Activated CD4-positive, CD25-positive, alpha-beta regulatory T cell treated with anti-CD3 and anti-CD28 coated beads, Interleukin-2, amount 50 U/mL, for 72 hours (primary cell): ENCODE measurements at places on chromosomes 7 and 10.

DNA sequence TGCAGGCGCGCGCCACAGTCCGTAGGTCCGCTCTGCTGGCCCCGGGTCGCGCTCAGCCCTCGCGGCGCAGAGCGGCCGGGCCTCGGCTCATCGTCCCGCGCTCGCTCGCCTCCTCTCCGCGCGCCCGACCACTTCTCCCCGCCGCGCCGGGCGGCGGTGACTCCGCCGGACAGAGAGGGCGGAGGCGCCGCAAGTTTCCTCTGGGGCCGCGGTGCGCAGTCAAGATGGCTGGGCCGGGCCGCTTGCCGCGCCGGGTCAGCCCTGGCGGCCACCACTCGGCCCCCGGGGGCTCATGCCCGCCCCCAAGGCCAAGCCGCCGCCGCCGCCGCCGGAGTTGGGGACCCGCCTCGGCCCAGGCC, 441 bp downstream of the FZD8 start:
- DNase-seq = no peak

GRCh38 chr10:129497013-129497412, 30.0 kb downstream of the MGMT start:
- no peak for DNase-seq

GRCh38 chr10:6171881-6172695, 30.6 kb upstream of the PFKFB3 start:
- no peak for DNase-seq

DNA sequence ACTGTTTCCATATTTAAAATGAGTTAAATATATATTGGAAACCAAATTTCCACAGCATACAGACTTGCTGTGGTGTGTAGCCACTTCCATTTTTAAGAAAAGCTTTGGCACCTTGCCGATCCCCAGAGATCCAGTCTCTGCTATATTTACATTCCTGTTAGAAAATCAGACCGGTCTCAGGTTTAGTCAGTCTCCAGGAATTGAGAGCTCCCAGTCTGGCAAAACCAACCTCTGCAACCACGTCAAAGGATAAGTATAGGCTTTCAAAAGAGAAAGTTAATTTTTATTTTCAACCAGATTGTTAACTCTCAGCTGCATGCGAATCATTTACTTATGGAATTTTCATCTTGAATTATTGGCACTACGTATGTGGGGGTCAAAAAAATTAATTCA, 28.2 kb downstream of the PUS7 start:
- no peak for DNase-seq

DNA sequence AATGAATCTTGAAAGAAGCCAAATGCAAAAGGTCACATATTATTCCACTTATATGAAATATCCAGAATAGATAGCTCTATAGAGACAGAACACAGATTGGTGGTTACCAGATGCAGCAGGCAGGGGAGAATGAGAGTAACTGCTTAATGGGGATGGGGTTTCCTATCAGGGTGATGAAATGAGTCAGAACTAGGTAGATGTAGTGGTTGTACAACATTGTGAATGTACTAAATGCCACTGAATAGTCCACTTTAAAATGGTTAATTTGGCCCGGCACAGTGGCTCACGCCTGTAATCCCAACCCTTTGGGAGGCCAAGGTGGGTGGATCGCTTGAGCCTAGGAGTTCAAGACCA, 9.4 kb upstream of the SLC25A28 start:
- no peak for DNase-seq

DNA sequence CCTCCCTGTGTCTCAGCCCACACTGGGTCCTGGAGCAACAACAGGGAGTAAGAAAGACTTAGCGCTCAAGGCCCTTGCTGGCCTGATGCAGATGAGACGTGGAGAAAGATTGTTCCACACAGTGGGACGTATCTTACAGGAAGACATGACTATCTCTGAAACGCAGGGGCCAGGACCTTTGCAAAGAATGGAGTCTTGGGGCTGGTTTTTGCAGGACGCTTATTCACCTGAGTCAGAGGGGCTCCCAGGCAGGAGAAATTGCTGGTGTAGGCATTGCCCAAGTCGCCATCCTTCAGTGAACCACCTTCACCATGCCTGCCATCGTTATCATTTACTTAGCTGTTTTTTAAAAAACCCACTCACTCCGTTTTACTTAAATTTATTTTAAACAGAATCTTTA, 11.8 kb upstream of the GDF10 start:
- no peak for DNase-seq

DNA sequence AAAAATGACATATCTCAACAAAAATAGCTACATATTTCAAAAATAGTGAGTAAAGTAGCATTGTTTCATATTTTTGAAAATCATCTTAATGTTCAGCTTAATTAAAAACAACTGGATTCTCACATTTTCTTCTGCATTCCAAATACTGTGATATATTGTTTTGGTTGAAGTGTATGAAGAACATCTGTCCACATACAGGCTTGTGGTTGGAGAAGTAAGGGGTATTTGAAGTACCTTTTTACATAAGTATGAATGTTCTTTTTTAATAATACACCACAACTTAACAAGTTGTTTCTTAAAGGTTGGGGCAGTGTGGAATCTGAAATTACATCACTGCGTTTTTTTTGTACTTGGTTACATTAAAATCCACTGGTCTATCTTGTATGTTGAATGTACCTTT, 442.5 kb downstream of the KIF20B start:
- no peak for DNase-seq

DNA sequence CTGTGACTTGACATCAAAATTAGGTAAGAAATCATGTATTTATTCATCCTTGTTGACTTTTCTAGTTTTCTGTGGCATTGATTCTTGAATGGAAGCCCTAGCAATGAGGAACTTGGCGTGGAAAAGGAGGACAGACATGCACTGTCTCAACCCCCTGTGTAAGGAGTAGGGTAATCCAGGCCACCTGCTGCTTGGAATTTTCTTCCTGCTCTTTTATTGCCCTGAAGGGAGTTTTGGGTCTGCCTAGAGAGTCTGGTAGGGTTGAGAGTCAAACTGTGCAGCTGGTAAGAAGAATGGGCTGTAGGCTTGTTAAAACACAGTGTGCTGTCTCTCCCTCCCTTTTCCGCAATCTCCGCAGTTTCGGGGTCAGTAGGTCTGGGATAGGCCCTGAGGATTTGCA, 19.7 kb downstream of the ZNF32 start:
- no peak for DNase-seq

DNA sequence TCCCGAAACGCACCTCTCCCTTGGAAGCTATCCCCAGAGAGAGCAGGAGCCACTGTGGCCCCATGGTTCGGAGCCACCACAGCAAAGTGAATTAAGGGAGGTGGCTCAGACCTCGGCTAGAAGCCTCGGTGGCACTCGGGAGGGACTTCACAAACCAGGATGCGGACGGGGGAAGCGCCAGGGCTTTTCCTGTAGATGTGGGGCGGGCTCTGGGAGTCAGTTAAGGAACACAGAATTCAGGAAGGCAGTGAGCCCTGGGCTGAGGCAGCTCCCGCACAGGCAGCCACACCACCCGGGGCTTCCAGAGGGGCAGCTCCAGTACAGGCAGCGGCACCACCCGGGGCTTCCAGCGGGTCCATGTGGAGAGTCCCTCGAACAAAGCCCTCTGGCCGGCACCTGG, 42.7 kb upstream of the DPYSL4 start:
- DNase-seq = peak; percentile 28

- no peak for DNase-seq
These were observed 18.6 kb upstream of the MTPN start for GRCh38 chr7:135995748-135996147.

GRCh38 chr10:9198611-9199010, 1144.1 kb downstream of the GATA3 start:
- no peak for DNase-seq

DNA sequence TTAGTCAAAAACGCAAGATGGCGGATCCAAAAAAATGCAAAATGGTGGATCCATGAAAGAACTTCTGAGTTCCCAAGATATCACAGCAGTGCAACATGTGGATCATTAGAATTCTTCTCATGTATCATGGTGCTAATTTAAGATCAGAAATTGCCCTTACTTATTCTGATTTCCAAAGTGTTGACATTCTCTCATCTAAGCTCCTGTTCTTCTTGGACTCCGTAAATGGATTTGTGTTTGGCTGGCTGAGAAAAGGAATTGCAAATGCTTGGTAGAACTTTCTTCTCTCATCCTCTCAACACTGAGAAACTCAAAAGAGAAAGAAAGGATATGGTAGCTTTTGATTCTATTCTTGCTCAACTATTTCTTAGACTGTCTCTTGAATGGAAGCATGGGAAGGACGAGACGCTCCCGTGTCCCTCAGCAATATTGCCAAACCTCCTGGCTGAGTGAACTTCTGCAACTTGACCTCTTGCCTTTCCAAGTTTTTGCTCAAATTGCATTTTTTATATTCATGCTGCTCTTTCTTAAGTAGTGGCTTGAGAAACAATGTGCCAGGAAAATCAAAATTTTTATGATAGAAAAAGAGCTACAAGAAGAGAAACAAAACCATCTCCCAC, 44.7 kb downstream of the FRMD4A start:
- no peak for DNase-seq

GRCh38 chr10:5492929-5493576, 6.3 kb downstream of the CALML5 start:
- no peak for DNase-seq

- DNase-seq = peak; percentile 63
These were observed 11.0 kb upstream of the LFNG start for GRCh38 chr7:2508327-2509215.

- no peak for DNase-seq
These were observed 238.1 kb downstream of the ZNF248 start for GRCh38 chr10:37619336-37619735.

GRCh38 chr7:70712942-70713341, 419.0 kb upstream of the GALNT17 start:
- no peak for DNase-seq

- no peak for DNase-seq
These were observed 17.1 kb upstream of the ZNF800 start for GRCh38 chr7:127409629-127410028.

DNA sequence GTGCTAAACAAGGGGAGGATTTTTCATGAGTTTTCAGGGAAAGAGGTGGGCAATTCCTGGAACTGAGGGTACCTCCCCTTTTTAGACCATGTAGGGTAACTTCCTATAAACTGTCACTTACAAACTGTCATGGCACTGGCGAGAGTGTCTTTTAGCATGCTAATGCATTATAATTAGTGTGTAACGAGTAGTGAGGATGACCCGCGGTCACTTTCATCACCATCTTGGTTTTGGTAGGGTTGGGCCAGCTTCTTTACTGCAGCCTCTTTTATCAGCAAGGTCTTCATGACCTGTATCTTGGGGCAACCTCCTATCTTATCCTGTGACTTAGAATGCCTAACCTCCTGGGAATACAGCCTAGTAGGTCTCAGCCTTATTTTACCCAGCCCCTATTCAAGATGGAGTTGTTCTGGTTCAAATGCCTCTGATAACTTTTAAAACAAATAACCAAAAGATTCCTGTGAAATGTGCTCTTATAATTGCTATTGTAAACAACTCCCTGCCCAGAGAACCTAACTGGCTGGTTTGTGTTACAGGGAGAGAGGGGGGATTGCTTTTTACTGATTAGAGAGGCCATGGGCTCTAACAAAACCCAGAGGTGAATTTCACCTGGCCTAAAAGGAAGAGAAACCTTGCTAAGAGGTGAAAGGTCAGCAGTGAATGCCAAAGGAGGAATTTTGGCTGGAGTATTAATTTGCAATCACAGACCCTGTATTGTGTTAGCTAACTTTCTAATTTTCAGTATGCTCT, 64.3 kb downstream of the EEPD1 start:
- DNase-seq = no peak

DNA sequence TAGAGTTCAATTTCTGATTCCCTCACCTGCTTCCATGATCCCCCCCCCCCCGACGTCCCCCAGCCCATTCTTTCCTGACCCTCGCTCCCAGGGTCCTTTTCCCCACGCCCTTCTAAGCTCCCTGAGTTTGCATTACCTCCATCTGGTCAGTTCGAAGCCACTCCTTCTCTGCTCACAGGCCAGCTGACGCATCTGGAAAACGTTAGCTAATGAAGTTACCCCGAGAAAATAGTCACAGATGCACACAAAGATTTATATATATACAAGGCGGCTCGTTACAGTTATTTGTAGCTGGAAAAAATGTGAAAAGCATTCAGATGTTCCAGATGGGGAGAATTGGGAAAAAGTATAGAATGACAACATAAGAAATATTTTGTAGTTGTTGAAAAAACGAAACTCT, 630.0 kb upstream of the FOXK1 start:
- no peak for DNase-seq

DNA sequence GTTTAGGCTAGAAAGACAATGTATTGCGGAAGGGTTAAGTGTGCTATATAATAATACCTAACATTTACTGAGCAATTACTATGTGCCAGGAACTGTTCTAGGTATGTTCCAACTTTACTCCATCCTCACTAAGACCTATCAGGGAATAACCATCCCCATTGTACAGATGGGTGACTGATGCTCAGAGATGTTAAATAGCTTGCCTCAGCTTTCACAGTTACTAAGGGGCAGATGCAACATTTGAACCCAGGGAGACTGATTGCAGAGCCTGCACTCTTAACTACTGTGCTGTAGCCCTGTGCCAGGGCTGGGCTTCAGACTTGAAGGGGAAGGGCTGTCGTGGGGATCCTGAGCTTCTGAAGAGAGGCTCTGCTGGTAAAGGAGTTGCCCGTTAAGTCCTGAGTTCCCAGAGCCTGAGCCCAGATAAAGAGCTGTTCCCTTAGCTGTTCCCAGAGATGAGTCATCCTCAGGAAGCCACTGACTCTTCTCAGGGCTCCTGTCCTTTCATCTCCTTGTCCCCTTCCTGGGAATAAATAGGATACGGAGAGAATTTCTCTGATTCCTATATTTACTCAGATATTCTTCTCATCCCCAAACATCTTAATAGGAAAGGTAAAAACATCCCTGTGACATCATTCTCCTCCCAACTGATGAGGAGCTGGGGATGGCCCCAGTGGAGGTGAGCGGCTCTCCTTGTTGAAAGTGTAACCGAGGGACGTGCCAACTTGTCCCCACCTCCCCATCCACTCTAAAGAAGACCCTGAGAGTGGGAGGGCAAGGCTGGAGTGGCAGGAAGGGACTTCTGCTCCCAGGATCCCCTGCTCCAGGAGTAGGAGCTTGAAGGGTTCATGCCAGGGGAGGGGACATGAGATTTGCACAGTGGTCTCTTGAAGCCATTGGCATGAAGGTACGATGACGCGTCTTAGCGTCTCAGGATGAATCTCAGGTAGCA, 28.0 kb upstream of the HABP2 start:
- no peak for DNase-seq

DNA sequence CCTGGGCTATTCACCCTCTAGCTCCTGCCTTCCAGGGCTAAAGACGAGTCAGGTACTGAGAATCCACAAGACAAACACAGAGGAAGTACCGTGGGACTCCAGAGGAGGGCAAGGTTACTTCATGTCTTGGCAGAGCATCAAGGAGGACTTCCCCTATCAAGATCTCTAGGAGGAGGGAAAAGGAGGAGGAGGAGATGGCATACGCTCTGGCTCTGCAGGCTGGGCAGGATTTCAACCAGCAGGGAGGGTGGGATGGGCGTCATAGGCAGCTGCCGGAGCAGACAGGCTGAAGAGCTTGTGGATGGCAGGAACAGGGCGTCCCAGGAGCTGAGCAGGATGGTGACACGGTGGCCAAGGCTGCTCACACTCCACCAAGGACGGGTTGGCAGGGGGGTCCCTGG, 21.3 kb downstream of the MDH2 start:
- DNase-seq = no peak

GRCh38 chr7:134562136-134562535, 13.2 kb downstream of the AKR1B15 start:
- DNase-seq = no peak
